ENCODE measurements at places on chromosomes 11 and 22.

DNA sequence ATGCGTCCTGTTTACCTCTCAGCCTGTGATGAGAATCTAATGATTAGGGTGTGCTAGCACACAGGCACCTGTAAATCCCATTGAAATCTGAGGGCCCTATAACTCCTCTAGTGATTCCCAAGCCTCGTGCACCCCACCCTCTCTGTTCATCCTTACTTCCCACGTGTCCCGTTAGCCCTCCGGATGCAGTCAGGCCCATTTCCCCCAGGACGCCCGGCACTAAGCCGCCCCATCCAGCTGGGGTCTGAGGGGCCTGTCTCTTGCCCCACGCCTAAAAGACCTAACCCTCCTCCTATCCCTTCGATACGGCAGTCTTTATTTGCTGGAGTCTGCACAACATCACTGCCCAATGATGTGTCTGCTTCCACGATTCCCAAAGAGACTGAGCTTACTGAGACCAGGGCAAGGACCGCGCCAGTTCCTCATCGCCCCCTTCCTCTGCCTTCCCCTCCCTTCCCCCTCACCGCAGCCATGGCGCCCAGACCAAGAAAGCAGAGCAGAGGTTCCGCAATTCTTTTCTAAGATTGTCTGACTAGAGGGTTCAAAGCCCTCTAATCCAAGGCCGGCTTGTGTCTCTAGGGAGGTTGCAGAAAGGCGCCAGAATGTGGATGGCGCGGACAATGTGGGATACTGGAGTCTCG, 1.1 kb upstream of the FADS2 start:
- no peak for DNase-seq

DNA sequence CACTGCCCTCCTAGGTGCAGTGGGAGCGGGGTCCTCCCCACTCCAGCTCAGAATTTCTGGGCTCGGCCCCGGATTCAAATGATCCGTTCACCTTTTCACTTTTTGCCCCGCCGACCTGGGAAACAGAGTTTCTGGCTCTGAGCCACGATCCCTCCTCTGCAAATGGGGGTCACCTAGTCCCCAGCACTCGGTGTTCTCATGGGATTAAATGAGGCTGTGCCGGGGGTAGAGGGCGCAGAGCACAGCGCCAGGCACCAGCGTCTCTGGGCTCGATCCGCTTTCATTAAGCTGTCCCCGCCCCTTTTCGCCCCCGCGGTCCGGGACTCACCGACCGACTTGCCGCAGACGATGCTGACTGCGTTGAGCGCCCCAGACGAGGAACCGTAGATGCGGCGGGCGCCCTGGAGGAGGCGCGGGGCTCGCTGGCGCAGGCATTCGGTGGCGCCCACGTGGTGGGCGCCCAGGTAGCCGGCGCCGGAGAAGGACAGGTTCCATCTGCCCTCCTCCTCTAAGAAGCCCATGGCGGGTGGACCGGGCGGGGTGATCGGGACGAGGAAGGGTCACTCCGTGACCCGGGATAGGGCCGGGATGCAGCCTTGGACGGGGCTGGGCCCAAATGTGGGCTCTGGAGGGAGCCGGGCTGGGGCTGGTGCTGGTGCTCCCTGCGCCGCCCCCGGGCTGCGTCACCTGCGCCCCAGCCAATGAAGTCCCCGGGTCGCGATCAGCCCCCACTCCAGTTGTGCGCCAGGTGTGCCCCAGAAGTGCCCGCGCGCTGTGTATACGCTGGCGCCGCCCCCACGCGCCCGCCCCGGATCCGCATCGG, at the start of gene PNPLA5:
TSS of gene PNPLA5 (minus strand) at position 654 of the 823 bp plus-strand sequence. CDS start at position 521, 133 bp downstream.
- DNase-seq: peak; percentile 16

DNA sequence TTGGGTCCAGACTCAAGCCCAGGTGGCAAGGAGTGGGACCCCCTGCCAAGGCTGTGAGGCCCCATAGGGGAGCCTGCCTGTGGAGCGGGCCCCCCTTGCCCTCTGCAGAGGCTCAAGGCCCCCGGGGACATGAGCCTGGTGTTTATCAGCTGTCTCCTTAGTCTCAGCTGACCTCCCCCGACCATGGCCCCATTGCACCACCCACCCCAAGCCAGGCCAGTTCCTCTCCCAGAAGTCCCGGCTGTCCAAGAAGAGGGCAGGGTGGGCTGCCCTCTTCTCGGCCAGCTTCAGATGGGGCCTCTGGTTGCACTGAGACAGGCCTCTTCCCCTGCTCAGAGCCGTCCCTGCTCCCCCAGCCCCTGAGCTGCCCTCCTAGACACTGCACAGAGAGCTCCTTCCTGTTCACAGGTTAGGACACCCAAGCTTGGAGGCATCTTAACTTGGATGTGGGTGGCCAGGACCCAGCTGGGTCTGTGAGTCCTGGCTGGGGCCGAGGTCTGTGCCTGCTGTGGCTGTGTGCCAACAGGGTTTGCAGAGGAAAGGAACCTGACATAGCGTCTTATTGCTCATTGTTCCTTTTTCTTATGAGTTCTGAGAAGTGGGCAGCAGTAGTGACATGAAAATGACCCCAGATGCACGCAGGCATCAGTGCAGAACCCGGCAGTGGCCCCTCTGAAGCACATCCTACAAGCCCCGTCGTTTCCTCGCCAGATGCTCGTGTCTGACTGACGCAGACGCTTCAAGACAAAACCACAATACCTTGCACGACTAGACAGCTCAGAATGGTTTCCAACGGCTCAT, 5.4 kb downstream of the TRABD start:
- peak; percentile 59 for DNase-seq

GRCh38 chr11:27310707-27311106, 52.3 kb downstream of the CCDC34 start:
- no peak for DNase-seq

DNA sequence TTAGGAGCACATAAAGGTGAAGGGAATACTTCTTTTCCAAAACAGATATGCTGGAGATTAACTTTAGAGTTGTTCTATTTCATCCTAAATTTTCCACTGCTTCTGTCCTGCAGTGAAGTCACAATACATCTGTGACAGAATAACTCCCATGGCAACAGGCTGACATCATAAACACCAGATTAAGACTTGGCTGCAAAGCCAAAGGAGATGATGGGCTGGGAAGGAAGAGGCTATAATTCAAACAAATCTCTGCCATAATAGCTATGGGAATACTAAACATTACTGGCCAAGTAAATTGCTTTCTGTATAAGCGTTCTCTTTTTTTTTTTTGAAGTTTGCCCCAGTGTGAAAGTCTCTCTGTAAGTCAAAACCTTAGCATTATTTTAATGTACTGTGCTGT, 107.7 kb downstream of the CADM1 start:
- DNase-seq: no peak
